ENCODE measurements at places on chromosomes 6 and 20.

DNA sequence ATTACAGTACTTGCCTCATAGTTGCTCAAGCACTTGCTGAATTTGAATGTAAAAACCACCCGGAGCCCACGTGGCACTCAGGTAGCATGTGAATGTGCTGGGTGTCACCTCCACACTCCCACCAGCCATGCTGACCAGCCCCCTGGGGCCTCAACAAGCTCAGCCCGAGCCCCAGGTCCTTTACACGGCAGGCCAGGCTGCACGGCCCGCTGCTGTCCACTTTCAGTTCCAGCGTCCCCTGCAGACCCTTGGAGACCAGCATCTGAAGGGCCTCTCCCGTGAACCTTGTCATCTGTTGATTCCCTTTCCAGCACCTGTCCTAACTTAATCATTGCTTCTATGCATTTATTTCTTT is 33.3 kb upstream of the ZBP1 start:
- DNase-seq = no peak

- DNase-seq = no peak
Observed at GRCh38 chr20:23639490-23639958, 1.8 kb upstream of the CST3 start.

DNA sequence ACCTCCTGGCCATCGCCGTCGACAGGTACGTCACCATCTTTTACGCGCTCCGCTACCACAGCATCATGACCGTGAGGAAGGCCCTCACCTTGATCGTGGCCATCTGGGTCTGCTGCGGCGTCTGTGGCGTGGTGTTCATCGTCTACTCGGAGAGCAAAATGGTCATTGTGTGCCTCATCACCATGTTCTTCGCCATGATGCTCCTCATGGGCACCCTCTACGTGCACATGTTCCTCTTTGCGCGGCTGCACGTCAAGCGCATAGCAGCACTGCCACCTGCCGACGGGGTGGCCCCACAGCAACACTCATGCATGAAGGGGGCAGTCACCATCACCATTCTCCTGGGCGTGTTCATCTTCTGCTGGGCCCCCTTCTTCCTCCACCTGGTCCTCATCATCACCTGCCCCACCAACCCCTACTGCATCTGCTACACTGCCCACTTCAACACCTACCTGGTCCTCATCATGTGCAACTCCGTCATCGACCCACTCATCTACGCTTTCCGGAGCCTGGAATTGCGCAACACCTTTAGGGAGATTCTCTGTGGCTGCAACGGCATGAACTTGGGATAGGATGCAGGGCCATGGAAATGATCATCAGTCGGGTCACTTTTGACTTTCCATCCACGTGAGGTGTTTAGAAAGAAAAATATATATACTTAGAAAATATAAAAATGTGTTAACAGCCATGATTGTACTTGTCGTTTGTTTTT is 868 bp downstream of the MC3R start:
- DNase-seq = no peak

DNA sequence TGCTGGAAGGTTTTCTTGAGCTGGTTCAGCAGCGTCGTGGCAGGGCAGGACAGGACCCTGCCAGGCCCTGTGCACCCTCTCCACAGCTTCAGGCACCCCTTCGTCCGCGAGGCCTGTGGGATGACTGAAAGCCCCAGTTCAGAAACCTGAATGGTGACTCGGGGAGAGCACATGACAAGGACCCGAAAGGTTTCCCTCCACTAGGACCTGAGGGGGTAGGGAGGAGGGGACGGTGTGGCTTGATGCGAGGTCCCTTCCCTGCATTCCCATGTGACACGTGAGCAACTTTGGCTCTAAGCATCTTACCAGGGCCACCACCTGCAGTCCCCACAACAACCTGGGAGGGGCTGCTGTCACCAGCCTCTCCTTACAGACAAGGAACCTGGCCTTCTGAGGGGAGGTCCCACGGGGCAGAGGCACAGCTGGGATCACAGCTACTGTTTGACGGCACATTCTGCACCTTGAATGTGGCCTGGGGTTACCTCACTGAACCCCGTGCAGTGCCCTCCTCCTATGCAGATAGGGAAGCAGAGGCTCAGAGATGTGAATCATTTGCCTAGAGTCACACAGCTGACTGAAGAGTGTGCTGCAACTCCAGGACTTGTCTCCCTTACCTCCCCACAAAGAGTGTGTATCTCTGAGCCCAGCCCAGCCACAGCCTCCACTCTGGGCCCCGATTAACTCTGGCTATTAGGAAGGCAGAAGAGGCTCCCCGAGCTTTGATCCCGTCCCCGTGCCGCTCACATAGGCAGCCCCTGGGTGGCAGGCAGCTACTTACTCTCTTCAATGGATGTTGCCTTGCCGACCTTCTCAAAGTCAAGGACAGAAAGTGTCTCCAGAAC is 84.6 kb downstream of the PTPN1 start:
- DNase-seq = no peak

DNA sequence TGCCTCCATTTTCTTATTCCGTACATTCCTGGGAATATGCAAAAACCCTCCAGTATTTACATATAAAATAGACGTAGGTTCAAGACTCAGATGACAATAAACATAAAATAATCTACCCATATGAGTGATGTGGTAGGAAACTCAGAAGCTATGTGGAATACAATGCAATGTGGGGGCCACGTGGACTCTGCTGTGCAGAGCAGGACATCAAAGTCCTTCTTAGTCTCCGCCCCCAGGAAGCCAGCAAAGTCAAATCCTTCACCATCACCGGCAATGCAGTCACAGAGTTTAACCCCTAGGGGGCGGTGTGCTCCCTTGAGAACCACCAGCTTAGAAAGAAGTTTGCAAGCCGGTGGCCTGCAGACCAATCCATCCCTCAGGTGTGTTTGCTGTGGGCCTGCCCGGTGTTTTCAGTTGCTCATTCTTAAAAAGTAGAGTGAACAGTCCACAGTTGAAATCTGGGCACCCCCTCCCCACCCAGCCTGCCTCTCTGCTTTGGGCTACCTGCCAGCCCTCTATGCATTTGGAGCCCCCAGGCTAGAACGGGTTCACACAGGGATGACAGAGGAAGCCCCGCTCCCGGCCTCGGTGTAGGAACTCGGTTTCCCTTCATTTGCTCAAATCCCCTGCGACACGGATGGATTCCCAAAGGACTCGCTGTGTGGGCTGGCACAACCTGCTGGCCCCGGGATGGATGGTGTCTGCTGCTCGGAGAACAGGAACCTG is 59.9 kb downstream of the SULF2 start:
- DNase-seq = peak; percentile 71

DNA sequence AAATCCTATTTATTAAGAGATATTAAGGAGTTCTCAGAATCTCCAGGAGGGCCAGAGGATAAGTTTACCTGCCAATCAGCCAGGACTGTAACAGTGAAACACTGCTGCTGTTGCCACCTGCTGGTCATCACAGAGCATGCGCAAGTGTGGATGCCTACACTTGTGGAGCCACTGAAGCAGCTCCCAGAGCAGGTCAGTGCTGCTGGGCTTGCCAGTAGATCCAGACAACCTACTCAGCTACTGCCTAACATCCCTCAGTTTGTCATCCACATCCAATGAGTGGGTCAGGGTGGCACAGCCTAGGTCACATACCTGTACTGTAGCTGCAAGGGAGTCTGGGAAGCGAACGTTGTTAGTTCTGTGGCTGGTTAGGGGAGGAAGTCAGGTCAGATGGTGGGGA is 18.3 kb upstream of the NHSL1 start:
- DNase-seq = no peak

DNA sequence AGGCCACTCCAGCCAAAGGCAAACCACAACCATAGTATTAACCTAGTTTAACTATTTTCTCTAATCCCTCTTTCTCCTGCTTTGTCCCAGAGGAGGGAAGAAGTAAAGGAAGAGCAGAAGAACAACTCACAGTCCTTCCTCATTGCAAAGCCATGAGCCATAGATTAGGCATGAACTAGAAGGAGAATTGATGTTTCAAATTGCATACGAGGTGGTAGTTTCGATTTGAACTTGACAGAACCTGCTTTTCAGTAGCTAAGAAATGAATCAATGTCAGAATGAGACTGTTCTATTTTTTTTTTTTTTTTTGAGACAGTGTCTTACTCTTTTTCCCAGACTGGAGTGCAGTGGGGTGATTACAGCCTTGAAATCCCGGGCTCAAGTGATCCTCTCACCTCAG is 48.3 kb downstream of the PROKR2 start:
- DNase-seq = no peak

GRCh38 chr20:38673261-38673660 is 51.0 kb upstream of the SLC32A1 start:
- no peak for DNase-seq

GRCh38 chr6:11366934-11367637 is 134.6 kb upstream of the NEDD9 start:
- DNase-seq = no peak

- DNase-seq = no peak
Observed at GRCh38 chr6:100845676-100846075, 35.5 kb downstream of the ASCC3 start.

DNA sequence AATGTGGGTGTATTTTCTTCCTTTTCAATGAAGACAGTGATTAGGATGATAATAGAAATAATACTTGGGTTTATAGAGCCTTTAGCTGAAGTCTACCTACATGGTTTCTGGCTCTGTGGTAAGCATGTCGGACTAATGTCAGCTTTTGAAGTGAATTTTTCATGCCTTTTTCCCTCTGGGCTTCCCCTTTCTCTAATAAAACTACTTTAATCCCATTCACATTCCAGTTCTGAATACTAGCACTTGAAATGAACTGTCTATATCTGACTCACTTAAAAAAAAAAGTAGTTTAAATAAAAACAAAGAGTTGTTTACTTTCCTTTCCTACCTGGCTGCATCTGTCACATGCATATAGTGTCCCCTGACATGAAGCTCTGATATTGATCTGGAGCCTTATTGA is 545.9 kb upstream of the FLRT3 start:
- DNase-seq = no peak

DNA sequence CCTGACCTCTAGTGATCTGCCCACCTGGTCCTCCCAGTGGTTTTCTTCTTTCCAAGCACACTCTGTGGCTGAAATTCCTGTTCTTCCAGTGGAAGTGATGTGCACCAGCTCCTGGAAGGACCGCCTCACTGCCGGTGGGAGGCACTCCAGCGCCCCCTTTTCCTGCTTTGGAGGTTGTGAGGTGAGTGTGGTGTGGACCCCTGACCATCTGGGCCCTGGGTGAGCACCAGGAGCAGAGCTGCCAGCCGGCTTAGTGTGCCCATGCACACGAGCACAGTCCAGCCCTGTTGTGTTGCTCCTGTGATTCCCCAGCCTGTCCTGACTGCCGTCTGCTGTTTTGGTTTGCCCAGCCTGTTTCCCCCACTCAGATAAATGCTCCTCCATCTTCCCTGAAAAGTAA is 134.6 kb downstream of the FNDC1 start:
- no peak for DNase-seq

DNA sequence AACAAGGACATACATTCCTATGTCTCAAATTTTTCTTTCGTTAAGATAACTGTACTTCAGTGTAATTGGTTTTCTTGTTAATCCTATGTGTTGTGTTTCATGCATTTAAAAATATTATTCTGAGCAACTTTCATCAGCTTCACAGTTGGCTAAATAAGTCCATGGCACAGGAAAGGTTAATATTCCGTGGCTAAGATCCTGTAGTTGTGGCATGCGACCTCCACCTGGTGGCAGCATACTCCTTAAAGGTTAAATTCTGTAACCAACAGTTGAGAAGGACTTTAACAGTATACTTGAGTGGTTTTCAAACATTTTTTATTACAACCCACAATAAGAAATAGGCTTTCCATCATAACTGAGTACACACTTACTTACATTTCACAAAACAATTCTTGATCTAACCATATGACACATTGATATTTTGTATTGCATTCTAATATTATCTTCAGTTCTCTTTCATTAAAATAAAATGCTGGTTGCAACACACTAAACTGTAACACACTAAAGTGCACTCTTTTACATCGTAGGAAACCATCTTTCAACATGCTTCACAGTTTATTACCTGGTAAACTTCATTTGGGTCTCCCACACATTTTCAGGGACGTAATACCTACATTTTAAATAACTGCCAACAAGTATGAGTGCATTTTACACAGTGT is 118.3 kb downstream of the SLX4IP start:
- peak; percentile 35 for DNase-seq
